ENCODE measurements at places on chromosomes 6 and 20.

GRCh38 chr6:167487749-167488664 lies 163.1 kb downstream of the TTLL2 start:
- DNase-seq: no peak

GRCh38 chr20:63706852-63707557 lies 771 bp downstream of the ARFRP1 start:
- DNase-seq: no peak

GRCh38 chr20:49641683-49642656 lies 71.7 kb downstream of the B4GALT5 start:
- no peak for DNase-seq

DNA sequence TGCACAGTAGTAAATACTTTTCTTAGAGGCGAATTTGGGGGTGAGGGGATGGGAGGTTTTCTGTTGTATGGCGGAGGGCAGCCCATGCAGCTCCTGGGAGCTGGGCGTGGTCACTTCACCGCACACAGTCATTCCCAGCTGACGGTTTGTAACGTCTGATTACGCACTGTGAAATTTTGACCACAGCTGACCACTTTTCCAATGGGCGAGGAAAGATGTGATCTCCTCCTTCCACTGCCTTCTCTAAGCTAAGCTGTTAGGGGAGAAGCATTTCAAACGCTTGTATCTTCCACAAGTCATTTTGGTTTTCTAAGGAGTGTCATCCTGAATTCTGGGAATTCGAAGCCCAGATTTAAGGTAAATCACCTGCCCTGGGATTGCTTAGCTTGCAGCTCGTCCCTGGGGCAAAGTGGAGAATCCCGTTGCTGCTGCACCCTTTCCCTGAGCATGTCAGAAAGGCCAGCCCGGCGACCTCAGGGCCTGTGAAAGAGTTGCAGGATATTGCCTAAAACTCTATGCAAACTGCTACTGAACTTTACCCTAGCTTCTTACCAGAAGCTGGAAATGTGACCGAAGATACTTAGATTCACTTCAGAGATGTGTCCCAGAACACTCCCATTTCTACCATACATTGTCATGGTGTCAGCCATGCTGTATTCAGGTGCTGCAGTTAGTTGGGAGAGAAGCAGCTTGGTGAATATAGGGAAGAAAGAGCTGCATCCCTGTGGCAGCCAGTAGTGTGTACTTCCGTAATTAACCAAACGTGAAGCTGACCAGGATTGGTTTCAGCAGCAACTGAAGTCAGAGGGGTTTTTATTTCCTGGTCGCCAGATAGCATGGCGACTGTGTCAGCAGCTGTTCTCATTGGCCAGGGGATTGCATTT lies 58.9 kb downstream of the RREB1 start:
- DNase-seq: no peak

DNA sequence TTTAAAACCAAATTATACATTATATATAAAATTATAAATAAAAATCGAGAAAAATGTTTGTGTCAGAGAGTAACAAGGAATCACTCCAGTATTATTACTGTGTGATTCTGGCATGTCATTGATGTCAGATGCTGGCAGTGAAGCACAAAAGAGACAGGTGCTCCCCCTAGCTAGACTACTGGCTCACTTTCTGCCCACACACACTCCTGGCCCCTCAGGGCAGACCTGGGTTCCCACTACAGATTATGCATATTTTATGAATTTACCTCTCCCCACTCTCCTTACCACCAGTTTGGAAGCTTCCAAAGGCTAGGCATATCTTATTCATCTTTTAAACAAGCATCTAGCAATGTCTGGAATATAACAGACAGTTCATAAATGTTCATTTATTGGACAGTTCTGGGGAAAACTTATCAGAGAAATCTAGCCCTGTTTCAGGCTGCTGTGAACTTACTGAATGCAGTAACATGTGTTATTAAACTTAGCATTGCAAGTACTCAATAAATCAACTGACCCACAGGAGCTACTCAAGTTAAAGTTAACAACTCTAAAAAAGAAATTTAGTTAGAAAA lies 12.8 kb downstream of the SNX3 start:
- no peak for DNase-seq

DNA sequence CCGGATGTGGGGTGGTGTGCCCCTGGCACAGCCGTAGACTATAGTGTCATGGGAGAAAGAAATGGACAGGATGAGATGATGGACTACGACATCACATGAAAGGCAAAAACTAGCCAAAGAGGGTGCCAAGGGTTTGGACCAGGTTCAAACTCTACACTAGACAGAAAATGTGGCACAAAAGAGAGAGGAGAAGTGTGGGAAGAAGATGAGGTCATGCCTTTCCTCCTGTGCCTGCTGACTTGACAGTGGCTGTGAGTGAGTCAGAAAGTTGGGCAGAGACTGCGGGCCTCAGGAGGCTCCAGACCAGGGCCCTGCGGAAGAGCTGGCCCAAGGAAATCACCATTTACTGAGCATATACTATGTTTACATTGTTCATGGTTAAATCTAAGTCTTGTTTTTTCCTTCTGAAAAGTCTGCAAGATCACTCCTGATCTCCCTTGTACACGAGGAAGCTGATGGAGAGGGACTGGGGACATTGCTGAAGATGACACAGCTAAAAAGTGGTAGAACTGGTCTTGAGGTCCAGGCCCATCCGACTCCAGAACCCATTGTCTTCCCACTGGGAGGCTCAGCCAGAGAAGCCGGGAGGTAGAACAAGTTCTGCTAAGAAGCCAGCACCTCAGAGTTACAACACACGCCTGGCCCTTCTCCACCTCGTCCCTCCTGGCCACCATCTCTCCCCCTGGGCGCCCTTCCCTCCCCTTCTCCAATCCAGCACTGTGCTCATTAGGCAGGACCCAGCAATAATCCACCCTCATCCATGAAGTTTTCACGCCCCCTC lies 35.6 kb downstream of the CNKSR3 start:
- DNase-seq: no peak

GRCh38 chr20:38093641-38094077 lies 60.1 kb downstream of the RPRD1B start:
- DNase-seq: no peak

GRCh38 chr20:3843490-3843889 lies 3.1 kb upstream of the MAVS start:
- DNase-seq: no peak

GRCh38 chr20:35739294-35740163 lies 2.5 kb downstream of the RBM39 start:
- no peak for DNase-seq

- no peak for DNase-seq
These were observed 634.8 kb upstream of the CITED2 start for GRCh38 chr6:140009286-140009685.

DNA sequence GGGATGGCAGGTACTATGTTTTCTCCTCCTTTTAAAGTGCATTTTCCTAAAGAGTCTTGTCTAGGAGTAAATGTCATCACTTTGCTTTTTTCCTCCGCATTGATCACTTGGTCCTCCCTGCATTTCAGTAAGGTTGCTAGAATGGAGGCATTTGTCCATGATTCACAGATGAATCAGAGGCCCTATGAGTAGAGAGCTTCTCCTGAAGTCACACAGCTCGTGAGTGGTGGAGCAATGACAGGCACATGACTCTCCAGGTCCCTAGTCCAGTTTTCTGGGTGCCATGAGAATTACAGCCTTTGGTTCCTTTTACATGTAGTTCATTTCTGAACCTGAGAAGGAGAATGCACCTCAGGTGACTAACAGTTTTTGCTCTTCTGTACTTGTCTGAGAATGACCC lies 50.5 kb downstream of the HLA-A start:
- no peak for DNase-seq

DNA sequence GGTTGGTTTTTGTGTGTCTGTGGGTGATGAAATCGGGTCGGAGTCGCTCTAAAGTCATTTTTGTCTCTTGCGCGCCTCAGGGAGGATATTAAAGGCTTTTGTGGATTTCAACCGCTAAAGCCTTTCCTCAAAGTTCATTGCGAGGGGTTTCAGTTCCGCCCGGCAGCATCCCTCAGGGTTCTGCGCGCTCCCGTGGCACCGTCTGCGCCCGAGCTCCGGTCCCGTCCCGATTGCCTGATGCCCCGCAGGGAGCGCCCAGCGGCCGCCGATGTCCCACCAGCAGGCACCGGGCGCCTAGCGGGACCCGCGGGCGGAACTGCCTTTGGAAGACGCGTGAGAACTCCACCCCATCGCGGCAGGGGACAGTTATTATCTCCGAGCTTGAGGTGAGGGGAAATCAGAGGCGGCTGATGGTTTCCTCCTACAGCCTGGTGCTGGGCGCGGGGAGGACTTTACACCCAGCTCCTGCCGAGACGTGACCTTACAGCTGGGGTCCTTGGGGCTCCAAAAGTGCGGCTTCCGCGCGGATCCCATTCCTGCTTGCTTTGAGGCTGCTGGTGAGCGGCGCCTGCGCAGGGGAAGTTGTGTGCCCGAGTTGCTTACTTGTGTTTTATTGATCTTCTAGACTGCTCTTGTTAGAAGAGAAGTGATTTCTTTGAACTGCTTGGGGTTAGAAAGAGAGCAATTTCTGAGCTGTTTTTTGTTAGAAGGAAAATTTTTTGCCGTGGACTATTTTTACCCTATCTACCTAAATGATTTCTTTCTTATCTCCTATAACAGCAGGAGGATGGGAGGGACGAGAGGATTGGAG lies 27.1 kb downstream of the ULBP1 start:
- DNase-seq: no peak

DNA sequence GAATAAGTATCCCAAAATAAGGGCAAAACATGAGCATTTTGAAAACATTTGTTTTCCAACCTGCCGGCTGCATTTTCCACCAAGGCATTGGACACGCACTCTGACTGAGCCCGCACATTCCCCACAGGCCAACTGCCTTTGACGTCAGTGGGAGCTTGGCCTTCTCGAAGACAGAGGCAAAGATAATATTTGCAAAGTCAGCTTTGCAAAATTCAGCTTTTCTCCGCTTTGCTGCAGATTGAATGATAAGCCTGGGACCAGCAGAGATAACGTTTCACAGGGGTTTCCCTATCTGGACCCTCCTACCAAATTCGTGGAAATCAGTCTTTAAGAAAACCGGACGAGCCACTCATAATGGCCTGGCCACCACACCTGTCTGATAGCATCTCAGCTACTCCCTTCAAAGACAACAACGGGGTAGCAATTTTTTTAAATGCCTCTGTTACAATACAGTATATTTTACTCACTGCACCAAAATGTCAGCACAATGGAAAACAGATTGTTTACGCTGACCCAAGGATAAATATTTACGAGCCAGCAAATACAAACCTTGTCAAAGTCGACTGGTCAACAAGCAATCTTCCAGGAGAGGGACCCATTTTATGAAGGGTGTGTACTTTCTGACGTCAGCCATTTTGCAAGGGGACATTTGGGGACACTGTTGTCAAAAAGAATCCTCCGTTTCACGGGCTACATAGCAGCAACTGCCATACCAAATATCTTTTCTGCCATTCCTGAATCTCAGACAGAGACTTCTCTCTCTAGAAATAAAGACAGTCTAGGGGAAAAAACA lies 100.5 kb downstream of the TFAP2A start:
- DNase-seq: no peak

- no peak for DNase-seq
These were observed 13.0 kb upstream of the PFDN4 start for GRCh38 chr20:54194724-54195438.

- DNase-seq: no peak
These were observed 35.0 kb downstream of the SESN1 start for GRCh38 chr6:109059571-109060021.

GRCh38 chr20:17276101-17276500 lies 49.3 kb downstream of the PCSK2 start:
- DNase-seq: no peak

- no peak for DNase-seq
These were observed 57.4 kb upstream of the MRAP2 start for GRCh38 chr6:83976037-83976755.

- DNase-seq: peak; percentile 27
These were observed 101.7 kb upstream of the FOXA2 start for GRCh38 chr20:22686097-22686496.

GRCh38 chr20:61332016-61332975 lies 80.2 kb downstream of the CDH4 start:
- no peak for DNase-seq

- no peak for DNase-seq
These were observed 10.8 kb downstream of the DDO start for GRCh38 chr6:110404607-110405006.
